Activated CD8-positive, alpha-beta memory T cell treated with anti-CD3 and anti-CD28 coated beads, Interleukin-2, amount 50 U/mL, for 4 hours (primary cell): ENCODE measurements at places on chromosomes 6 and 20.

GRCh38 chr6:151493161-151493803 lies 535 bp upstream of the CCDC170 start:
- DNase-seq = no peak

DNA sequence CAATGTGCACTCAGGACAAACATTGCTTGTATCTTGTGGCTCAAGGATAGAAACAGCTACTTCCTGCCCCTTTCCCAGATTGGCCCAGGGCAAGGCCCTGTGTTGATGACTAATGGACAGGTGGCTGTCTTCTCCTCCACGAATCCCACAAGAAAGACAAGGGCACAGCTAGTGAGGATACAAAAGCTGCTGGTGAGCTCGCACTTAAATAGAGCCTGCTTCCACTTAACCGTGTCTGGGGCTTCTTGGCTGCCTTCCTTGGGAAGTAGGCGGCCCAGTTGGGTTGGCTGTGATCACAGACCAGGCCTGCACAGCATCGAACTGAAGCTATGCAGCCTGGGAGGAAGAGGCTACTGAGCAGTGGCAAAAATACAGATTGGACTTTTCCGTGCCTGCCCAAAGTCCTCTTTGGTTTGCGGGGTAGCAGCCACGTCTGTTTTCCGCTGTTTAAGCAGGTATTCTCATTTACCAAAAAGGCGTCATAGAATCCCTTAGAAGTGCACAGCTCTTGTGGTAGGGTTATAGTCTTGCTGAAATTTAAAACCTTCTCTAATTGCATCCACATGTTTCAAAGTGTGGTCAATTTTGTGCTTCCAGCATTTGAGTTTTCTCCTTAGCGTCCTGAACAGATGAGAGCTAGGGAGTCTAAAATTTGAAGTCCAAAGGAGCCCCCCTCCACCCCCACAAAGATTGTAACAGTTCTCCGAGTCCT lies 23.0 kb upstream of the NAA20 start:
- no peak for DNase-seq

GRCh38 chr6:116571683-116572000 lies 338 bp downstream of the RWDD1 start:
- no peak for DNase-seq

GRCh38 chr6:73452107-73452461 lies at the start of gene CGAS:
TSS of gene CGAS (minus strand) at chr6:73452297. CDS start at chr6:73452181, 116 bp downstream.
- peak; percentile 73 for DNase-seq

GRCh38 chr6:105178110-105178509 lies 1.7 kb downstream of the POPDC3 start:
- DNase-seq = no peak

GRCh38 chr6:113065611-113066010 lies 718.5 kb downstream of the RFPL4B start:
- no peak for DNase-seq

DNA sequence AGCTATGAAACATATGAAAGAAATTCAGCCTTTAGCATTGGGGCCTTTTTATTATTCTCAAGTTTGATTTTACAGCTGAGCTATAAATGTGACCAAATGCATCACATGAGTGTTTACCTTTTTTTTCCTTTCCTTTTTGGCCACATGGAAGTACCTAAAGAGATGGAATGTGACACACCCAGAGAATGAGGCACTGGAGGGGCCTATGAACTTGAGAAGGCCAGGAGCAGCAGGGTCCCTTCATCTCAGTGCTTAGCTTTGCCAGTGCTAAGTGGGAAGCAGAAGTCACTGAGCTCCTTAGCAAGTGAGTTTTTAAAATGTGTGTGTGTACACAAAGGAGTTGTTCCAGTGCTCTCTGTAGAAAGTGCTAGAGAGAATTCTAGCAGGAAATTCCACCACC lies 44.7 kb downstream of the RREB1 start:
- no peak for DNase-seq

- DNase-seq = no peak
Measured at GRCh38 chr6:102798636-102799035, 1405.1 kb downstream of the GRIK2 start.

DNA sequence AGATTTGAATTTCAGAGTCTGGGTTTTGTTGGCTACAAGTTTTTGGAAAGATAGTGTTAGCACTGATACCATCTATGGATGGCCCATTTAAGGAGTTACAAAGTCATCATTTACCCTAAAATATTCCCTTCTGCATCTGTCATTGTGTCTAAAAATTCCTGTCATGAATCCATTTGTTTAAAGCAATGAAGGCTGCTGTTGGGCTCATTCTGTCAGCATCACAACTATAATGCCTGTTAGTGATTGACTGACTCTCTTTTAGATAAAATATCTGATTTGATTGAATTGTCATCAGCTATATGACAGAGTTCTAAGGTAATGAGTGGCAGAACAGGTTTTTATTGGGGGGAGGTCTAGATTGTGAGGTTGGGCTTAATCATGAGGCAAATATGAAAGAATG lies 167.6 kb upstream of the IMPG1 start:
- no peak for DNase-seq

- no peak for DNase-seq
Measured at GRCh38 chr6:163308629-163309440, 105.7 kb upstream of the QKI start.

GRCh38 chr6:158784505-158784904 lies 34.7 kb downstream of the EZR start:
- no peak for DNase-seq

GRCh38 chr6:38782616-38783015 lies 67.5 kb downstream of the DNAH8 start:
- no peak for DNase-seq

DNA sequence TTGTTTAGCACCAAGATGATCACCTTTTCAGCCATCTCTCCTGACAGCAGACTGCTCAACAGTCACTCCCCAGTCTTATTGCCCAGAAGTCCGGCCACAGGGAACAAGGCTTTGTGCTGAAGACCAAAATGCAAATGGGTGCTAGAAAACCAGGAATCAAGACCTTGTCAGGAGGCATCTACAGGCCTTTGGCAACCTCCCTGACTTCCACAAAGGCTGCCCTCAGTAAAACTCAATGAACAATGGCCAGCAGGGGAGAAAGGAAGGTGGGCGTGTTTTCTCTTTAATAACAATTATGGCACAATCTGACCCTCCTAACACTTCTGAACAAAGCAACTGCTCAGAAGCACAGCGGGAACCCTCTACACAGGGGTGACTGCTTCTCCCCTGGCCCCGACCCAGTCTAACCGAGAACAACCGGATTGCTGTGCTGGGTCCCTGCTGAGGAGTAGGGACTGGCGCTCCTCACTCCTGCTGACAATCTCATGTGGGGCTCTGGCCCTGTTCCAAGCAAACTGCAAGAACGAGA lies 41.6 kb downstream of the PLCG1 start:
- DNase-seq = no peak

- DNase-seq = no peak
Measured at GRCh38 chr20:47588158-47588557, 86.5 kb downstream of the NCOA3 start.

DNA sequence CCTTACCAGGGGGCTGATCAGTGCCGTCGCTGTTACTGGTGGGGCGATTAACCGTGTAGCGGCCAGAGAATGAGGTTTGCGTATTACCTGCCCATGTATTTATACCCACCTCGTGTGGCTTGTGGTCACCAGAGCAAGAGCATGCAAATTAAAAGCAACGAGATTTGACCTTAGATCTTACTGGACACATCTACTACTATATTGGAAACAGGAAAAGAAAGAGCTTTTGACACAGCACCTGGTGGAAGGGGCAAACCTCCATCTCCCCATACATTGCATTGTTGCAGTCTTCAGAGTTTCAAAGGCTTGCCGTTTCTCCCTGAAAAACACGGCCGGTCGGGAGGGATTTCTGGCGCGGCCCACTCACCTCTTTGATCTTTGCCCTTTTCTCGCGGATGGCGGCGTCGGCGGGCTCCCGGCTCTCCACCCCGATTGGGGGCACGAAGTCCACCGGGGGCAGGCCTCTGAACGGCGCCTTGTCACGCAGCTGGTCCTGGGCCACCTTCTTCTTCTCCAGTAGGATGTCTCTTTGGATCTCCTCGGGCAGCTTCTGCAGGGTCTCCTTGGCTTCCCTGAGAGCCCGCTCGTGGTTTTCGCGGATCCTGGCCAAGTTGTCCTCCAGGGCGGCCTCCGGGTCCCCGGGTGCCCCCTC lies 1.3 kb downstream of the MAN1A1 start:
- peak; percentile 52 for DNase-seq

- no peak for DNase-seq
Measured at GRCh38 chr6:56193846-56194245, 53.5 kb downstream of the COL21A1 start.

- DNase-seq = no peak
Measured at GRCh38 chr6:136189104-136189503, 61.0 kb downstream of the MTFR2 start.

GRCh38 chr6:155517294-155517693 lies 61.7 kb upstream of the NOX3 start:
- DNase-seq = no peak

DNA sequence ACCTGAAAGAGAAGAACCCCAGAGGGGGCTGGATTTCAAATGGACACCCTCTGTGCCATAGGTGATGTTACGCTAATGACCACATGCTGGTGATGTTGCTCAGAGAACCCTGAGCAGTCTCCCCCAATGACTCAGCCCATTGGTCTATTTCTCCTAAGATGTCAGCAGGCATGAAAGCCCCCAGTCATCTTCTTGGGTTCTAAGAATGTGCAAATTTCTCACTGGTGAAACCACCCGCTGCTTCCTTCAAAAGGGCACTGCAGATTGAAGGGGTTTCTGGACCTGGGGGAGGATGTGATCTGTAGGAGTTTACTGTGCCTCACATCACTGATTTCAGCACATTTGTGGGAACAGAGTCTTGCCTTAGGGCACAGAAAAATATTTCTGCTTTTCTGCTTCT lies 298.4 kb upstream of the MOCS1 start:
- DNase-seq = no peak

DNA sequence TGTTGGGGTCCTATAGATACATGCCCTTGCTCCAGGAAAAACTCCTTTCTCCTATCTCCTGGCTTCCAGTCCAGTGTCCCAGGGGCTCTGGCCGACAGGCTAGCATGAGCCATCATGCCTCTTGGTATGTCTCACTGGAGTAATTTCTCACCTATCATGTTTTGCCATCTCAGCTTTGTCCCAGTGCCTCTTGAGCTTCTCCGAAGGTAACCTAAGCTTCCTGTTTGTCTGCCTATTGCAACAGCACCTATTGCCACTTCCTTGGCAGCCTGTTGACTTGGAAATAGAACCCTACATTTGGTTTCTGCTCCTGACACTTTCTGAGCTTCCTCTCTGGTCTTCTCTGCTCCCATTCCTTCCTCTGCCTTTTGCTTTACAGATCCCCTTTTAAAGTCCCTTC lies 197.7 kb downstream of the KCNQ5 start:
- no peak for DNase-seq

GRCh38 chr6:104575536-104575935 lies 284.2 kb downstream of the HACE1 start:
- DNase-seq = no peak

DNA sequence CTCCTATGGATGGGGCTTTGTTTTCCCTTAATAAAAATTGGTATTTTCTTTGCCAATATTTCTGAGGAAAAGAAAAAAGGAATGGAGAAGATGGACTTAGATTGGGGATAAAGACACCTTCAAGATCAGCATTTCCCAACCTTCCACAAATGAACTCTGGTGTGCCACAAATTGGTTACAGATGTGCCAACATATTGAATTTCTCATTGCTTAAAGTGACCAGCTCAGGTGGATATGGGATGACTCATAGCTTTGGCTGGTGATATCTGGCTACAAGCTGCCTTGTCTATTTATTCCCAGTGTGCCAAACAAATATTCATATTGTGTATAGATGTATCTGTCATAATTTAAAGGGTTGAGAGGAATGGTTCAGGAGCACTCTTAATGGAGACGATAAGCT lies 32.5 kb downstream of the THEMIS start:
- DNase-seq = no peak

DNA sequence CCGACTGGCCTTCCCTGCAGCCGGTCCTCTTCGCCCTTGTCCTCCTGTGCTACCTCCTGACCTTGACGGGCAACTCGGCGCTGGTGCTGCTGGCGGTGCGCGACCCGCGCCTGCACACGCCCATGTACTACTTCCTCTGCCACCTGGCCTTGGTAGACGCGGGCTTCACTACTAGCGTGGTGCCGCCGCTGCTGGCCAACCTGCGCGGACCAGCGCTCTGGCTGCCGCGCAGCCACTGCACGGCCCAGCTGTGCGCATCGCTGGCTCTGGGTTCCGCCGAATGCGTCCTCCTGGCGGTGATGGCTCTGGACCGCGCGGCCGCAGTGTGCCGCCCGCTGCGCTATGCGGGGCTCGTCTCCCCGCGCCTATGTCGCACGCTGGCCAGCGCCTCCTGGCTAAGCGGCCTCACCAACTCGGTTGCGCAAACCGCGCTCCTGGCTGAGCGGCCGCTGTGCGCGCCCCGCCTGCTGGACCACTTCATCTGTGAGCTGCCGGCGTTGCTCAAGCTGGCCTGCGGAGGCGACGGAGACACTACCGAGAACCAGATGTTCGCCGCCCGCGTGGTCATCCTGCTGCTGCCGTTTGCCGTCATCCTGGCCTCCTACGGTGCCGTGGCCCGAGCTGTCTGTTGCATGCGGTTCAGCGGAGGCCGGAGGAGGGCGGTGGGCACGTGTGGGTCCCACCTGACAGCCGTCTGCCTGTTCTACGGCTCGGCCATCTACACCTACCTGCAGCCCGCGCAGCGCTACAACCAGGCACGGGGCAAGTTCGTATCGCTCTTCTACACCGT lies 6.1 kb downstream of the UBD start:
- peak; percentile 28 for DNase-seq

- no peak for DNase-seq
Measured at GRCh38 chr20:10476319-10476724, 41.2 kb downstream of the SLX4IP start.

GRCh38 chr6:3531481-3531880 lies 74.6 kb upstream of the SLC22A23 start:
- DNase-seq = no peak

- peak; percentile 25 for DNase-seq
Measured at GRCh38 chr6:154605178-154605881, 94.8 kb upstream of the CNKSR3 start.

DNA sequence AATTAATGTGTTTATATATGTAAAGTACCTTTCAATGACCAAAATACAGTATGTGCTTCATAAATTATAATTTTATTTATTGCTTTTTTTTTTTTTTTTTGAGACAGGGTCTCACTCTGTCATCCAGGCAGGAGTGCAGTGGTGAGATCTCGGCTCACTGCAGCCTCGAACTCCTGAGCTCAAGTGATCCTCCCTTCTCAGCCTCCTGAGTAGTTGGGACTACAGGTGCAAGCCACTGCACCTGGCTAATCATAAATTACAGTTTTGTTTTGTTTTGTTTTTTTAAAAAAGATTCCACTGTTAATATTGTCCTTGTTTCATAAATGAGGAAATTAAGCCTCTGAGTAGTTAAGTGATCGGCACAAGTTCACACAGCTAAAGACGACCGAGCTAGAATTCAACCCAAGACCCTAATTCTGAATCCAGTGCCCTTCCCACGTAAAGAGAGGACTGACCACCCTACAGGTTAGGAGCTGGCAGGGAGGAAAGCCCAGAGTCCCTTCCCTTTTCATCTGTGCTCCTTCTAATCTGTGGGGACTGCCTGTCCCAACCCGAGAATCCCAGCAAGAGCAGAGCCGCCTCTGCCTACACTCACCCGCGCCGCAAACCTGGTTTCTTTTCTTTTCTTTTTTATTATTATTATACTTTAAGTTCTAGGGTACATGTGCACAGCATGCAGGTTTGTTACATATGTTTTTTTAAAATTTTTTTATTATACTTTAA lies 8.5 kb upstream of the GDF5 start:
- no peak for DNase-seq
